Activated naive CD4-positive, alpha-beta T cell treated with anti-CD3 and anti-CD28 coated beads for 36 hours (primary cell): ENCODE measurements at places on chromosomes 7 and 10. TPM values are rescaled to one million over a fixed set of nuclear protein-coding genes. Genes with fewer than 3 reads are reported as not detected.

NUPR2 gene
- total RNA-seq: not detected

INHBA gene
- total RNA-seq: not detected

LRIT1 gene
- total RNA-seq: not detected

HOXA6 gene
- not detected for total RNA-seq

CCDC136 gene
- 5.9 TPM for total RNA-seq

HABP2 gene
- not detected for total RNA-seq

ELMO1 gene
- total RNA-seq: 129 TPM

OPN1SW gene
- not detected for total RNA-seq

TAS2R4 gene
- 0.38 TPM for total RNA-seq

NPY gene
- total RNA-seq: not detected

IQCE gene
- 6.6 TPM for total RNA-seq

AGBL3 gene
- total RNA-seq: 3.6 TPM

DNA sequence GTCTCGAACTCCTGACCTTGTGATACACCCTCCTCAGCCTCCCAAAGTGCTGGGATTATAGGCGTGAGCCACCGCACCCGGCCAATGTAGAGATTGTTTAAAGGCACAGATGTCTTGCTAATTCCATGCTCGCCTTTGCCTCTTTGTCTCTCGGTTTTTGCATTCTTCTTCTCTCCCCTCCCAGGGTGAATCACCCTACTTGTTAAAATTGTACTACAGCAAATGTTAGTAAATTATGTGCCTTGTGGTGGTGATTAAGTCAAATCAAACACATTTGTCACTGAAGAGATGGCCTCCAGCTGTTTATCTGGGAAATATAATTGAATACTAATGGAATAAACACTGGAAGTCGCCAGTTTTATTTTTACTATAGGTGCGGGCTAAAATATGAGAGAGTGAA lies 384.4 kb upstream of the AUTS2 start:
- no peaks in the 10 kb centered on the region for H3K36me3 ChIP-seq
- no peak overlapping the region for H3K27ac ChIP-seq
- no peaks in the 10 kb centered on the region for H3K27me3 ChIP-seq
- no peak overlapping the region for H3K4me3 ChIP-seq
- no peak for DNase-seq
- H3K4me1 ChIP-seq: no peaks in the 10 kb centered on the region

GRCh38 chr7:30771880-30772425 lies 736 bp downstream of the MINDY4 start:
- H3K4me3 ChIP-seq: peak overlapping the region; percentile 78
- peak overlapping the region; percentile 28 for H3K27ac ChIP-seq
- no peaks in the 10 kb centered on the region for H3K27me3 ChIP-seq
- peaks cover 9% of the 10 kb centered on the region for H3K4me1 ChIP-seq
- DNase-seq: peak; percentile 37
- no peaks in the 10 kb centered on the region for H3K36me3 ChIP-seq

- DNase-seq: no peak
- no peaks in the 10 kb centered on the region for H3K27me3 ChIP-seq
- H3K36me3 ChIP-seq: no peaks in the 10 kb centered on the region
- H3K4me1 ChIP-seq: no peaks in the 10 kb centered on the region
- H3K4me3 ChIP-seq: no peak overlapping the region
- no peak overlapping the region for H3K27ac ChIP-seq
These were observed 537.4 kb downstream of the AUTS2 start for GRCh38 chr7:70135656-70136055.

GRCh38 chr7:26625286-26625685 lies 239.1 kb downstream of the SKAP2 start:
- no peak overlapping the region for H3K27ac ChIP-seq
- peaks cover 3% of the 10 kb centered on the region for H3K27me3 ChIP-seq
- H3K36me3 ChIP-seq: no peaks in the 10 kb centered on the region
- H3K4me3 ChIP-seq: no peak overlapping the region
- H3K4me1 ChIP-seq: no peaks in the 10 kb centered on the region
- DNase-seq: no peak

- no peak for DNase-seq
- H3K4me3 ChIP-seq: no peak overlapping the region
- no peak overlapping the region for H3K27ac ChIP-seq
- peaks cover 4% of the 10 kb centered on the region for H3K36me3 ChIP-seq
These were observed 149.4 kb downstream of the USP6NL start for GRCh38 chr10:11462071-11462470.

DNA sequence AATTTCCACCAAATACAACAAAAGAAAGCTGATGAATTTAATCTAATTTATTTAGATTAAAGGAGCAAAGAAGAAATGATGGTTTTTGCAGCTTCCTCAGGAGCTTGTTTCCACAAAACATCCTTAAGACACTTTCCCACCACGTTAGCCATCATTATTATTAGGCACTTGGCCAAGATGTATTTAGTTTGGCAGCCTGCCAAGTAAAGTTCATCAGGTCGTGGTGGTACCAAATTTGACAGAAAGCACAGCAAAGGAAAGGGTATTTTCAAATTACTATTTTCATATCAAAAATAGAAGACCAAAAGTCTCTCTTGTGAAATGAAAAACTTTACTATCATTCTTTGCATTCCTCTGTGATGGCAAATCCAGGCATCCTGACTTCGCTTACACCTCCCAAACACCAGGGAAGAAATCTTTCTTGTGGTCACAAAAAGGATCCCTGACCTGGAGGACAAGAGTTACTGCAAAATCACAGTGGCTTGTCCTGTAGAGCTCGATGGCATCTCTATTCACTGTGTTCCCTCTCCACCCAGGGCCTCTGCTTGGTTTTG lies 123.1 kb upstream of the INHBA start:
- DNase-seq: no peak
- no peak overlapping the region for H3K27ac ChIP-seq
- H3K4me3 ChIP-seq: no peak overlapping the region
- H3K27me3 ChIP-seq: peaks cover 23% of the 10 kb centered on the region
- H3K36me3 ChIP-seq: no peaks in the 10 kb centered on the region

DNA sequence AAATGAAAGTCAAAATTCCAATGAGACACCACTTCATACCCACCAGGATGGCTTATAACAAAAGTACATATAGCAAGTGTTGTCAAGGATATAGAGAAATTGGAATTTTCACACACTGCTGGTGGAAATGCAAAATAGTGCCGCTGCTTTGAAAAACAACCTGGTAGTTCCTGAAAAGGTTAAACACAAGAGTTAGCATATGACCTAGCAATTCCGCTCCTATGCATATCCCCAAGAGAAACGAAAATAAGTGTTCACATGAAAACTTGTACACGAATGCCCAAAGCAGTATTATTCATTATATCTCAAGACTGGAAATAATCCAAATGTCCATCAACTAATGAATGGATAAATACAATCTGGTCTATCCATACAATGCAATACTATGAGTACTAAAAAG lies 14.8 kb downstream of the IDE start:
- H3K4me3 ChIP-seq: no peak overlapping the region
- peaks cover 5% of the 10 kb centered on the region for H3K4me1 ChIP-seq
- no peak for DNase-seq
- H3K27me3 ChIP-seq: no peaks in the 10 kb centered on the region
- no peak overlapping the region for H3K27ac ChIP-seq

DNA sequence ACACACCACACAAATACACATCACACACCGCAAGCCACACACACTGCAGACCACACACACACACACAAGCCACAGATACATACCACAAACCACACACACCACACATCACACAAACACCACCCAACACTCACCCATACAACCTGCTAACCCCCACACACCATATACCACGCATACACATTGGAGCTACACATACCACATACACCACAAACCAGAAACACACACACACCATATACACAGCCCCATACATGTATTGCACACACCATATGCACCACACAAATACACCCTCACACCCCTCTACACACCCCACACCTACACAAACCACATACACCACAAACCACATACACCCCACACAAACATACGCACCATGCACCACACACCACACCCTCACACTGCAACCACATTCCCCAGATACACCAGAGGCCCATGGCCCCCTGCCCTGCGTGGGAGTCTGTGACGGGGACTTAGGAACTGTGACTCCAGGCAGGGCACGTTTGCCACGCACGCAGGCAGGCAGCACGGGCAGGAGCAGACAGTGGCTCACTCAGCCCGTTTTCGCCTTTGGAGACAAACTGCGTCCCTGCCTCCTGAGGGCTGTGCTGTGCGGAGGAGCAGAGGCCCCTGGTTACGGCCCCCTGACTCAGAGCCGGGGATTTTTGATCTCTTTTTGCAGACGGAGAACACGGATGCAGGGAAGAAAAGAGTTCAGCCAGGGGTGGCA lies 52.6 kb downstream of the TMEM209 start:
- H3K4me3 ChIP-seq: no peak overlapping the region
- no peak overlapping the region for H3K27ac ChIP-seq
- H3K4me1 ChIP-seq: no peaks in the 10 kb centered on the region

GRCh38 chr10:108362961-108363360 lies 1198.5 kb upstream of the SORCS1 start:
- DNase-seq: no peak
- no peaks in the 10 kb centered on the region for H3K27me3 ChIP-seq
- no peaks in the 10 kb centered on the region for H3K36me3 ChIP-seq
- no peak overlapping the region for H3K4me3 ChIP-seq
- no peak overlapping the region for H3K27ac ChIP-seq

- DNase-seq: no peak
- no peaks in the 10 kb centered on the region for H3K36me3 ChIP-seq
- H3K4me1 ChIP-seq: no peaks in the 10 kb centered on the region
- no peak overlapping the region for H3K4me3 ChIP-seq
These were observed 49.0 kb downstream of the SORCS3 start for GRCh38 chr10:104690101-104690500.

DNA sequence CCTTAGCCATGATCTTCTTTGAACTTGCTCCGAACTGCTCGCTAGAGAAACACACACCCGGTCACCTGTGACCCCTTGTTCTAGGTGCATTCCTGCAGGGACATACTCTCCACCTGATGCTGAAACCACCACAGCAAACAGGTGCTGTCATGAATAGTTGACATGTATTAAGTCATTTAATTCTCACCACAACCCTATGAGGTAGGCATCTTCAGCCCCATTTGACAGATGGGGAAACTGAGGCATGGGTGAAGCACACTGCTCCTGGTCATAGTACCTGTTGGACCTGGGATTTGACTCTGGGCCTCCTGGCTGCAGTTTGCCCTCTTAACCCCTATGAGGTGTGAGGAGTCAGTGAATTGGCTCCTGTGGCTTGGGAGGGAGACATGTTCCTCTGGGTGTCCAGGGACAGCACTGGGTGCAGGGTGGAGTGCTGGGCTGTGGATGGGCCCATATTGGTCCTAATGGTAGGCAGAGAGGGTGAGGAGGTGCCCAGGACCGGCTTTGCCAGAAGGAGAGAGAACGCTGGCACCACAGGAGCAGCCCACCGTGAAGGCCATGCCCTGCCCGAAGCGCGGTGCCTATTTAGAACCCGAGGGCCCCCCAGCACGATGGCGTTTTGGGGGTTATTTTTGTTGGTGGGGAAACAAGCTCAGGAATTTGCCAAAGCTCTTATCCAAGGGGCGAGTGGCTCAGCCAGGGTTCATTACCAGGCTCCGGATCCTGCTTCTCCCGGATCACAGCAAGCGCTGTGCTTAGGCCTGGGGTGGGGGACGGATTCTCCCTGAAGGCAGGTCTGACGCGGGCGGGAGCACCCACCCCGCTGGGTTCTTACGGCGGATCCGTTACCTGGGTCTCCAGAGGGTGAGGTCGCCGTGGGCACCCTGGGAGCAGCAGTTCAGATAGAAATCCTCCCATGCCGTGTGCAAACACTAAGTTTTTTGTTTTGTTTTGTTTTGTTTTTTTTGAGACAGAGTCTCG lies 52.3 kb downstream of the GLRX3 start:
- DNase-seq: no peak
- no peak overlapping the region for H3K4me3 ChIP-seq
- peaks cover 3% of the 10 kb centered on the region for H3K4me1 ChIP-seq
- H3K27ac ChIP-seq: no peak overlapping the region
- H3K27me3 ChIP-seq: peaks cover 6% of the 10 kb centered on the region
- H3K36me3 ChIP-seq: peaks cover 6% of the 10 kb centered on the region

- DNase-seq: no peak
- no peaks in the 10 kb centered on the region for H3K36me3 ChIP-seq
- no peaks in the 10 kb centered on the region for H3K4me1 ChIP-seq
- H3K4me3 ChIP-seq: no peak overlapping the region
- H3K27ac ChIP-seq: no peak overlapping the region
These were observed 38.2 kb downstream of the HTR5A start for GRCh38 chr7:155108144-155108901.

DNA sequence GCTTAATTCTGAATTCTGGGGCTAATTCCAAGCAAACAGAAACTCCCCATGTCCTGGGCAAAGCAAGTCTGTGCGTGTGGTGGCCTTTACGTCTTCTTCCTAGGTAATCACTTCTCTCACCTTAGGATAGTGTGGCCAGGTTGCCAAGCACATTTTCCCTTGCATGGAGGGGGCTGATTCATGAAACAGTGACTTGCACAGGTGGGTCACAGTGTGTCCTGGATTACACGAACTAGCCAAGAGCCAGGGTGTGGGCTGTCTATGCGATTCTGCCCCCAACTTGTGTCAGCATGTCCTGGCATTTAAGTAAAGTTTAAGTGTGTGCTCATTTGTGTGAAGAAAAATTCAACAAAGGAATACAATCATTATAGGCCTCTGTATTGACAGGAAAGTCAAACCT lies 18.5 kb upstream of the SEM1 start:
- no peaks in the 10 kb centered on the region for H3K36me3 ChIP-seq
- no peak for DNase-seq
- H3K4me1 ChIP-seq: no peaks in the 10 kb centered on the region
- peaks cover 8% of the 10 kb centered on the region for H3K27me3 ChIP-seq
- no peak overlapping the region for H3K4me3 ChIP-seq

GRCh38 chr7:70582927-70583895 lies 548.7 kb upstream of the GALNT17 start:
- no peaks in the 10 kb centered on the region for H3K36me3 ChIP-seq
- H3K4me3 ChIP-seq: no peak overlapping the region
- no peak for DNase-seq
- no peak overlapping the region for H3K27ac ChIP-seq
- no peaks in the 10 kb centered on the region for H3K4me1 ChIP-seq

DNA sequence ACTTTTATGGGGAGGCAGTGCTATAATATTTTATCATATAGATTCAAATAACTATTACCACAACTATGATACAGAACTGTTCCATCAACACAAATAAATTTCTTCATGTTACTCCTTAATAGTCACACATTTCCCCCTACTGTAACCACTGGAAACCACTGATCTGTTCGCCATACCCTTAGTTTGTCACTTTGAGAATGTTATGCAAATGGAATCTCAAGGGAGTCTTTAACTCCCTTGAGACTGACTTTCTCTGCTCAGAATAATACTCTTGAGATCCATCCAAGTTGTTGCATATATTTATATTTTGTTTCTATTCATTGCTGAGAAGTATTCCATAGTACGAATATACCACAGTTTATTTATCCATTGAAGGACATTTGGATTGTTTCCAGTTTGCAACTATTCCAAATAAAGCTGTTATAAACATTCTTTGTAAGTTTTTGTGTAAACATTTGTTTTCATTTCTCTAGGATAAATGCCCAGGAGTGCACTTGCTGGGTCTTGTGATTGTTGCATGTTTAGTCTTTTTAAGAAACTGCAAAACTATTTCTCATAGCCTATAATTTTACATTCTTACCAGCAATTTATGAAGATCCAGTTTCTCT lies 19.7 kb upstream of the PON2 start:
- H3K27ac ChIP-seq: no peak overlapping the region
- no peaks in the 10 kb centered on the region for H3K4me1 ChIP-seq
- peaks cover 7% of the 10 kb centered on the region for H3K27me3 ChIP-seq

- H3K4me1 ChIP-seq: peaks cover 31% of the 10 kb centered on the region
- peaks cover 67% of the 10 kb centered on the region for H3K27me3 ChIP-seq
- peak; percentile 54 for DNase-seq
- peak within 1 kb of the TSS; percentile 78 for H3K4me3 ChIP-seq
- no peaks in the 10 kb centered on the region for H3K36me3 ChIP-seq
These were observed at the start of gene IGF2BP3 for GRCh38 chr7:23470330-23471105. TSS of gene IGF2BP3 (minus strand) at chr7:23470491. CDS start at chr7:23470110, 381 bp downstream.
